Hippocampal formation (tissue), 2 donors: ENCODE measurements at places on chromosomes 13 and 19.

DNA sequence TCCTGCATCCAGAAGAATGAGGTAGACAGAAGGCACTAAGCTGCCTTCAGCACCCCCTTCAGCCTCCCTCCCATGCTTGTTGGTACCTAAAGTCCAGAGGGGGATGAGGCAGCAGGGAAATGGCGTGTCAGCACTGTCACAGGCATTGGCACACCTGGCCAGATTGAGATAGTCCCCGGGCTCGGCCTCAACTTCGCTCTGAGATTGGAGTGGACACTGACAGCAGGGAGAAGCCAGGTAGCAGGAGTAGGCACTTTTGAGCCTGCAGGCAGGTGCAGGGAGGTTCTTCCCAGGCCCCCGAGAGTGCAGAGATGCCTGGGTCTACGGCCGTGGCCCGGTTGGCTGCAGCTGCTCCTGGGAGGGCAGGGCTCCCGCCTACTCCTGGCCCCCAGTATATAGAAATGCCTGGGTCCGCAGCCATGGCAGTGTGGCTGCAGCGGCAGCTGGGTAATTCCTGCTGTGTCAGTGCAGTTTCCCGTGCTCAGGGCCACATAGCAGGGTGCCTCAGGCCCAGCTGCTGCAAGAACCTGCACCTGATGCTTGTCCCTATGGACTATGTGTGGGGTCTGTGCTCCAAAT lies 160.3 kb downstream of the SLITRK6 start:
- no peak for DNase-seq

- DNase-seq = no peak
Observed at GRCh38 chr13:111902726-111903125, 164.2 kb upstream of the SOX1 start.

GRCh38 chr13:76993021-76993420 lies 1.1 kb downstream of the CLN5 start:
- no peak for DNase-seq

GRCh38 chr13:50911081-50911631 lies 1.6 kb downstream of the RNASEH2B start:
- DNase-seq = no peak

GRCh38 chr19:1131718-1132551 lies 28.1 kb downstream of the GPX4 start:
- no peak for DNase-seq

GRCh38 chr19:35890113-35890650 lies 10.2 kb downstream of the NFKBID start:
- no peak for DNase-seq

- DNase-seq = no peak
Observed at GRCh38 chr13:42148538-42148937, 100.1 kb downstream of the DGKH start.

DNA sequence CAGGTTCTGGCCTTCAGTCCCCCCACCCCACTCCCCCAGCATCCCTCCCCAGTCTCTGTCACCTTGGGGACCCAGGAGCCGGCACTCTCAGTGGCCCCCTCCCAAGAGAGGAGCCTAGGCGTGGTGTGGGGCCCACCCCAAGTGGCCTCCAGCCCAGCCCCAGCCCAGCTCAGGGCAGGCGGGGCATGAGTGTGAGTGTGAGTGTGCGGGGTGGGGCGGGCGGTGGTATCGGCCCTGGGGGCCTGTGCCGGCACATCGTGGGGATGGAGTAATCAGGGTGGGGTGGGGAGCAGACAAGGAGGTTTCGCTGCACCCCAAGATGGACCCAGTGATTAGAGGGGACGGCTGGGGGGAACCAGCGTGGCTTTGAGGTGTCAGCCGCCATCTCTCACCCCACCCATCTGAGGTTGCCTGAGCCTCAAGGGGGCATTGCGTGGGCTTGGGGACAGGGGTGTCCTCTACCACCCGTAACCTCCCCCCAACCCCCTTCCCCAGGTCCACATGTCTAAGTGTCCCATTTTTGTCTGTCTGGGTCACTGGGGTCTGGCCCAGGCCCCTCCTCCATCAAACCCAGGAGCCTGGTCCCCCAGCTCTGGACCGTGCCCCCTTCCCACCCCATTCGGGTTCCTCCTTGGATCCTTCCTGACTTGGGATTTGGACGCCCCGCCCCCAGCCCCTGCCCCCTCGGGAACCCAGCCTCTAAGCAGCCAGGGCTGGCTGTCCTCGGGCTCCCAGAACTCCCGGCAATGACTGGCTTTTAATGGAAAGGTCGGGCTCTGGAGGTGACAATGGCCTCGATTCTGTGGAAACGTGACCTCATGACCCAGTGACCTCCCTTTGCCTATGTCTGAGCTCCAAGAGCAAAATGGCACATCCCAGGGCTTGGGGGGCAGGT lies 6.9 kb upstream of the SULT2B1 start:
- no peak for DNase-seq

DNA sequence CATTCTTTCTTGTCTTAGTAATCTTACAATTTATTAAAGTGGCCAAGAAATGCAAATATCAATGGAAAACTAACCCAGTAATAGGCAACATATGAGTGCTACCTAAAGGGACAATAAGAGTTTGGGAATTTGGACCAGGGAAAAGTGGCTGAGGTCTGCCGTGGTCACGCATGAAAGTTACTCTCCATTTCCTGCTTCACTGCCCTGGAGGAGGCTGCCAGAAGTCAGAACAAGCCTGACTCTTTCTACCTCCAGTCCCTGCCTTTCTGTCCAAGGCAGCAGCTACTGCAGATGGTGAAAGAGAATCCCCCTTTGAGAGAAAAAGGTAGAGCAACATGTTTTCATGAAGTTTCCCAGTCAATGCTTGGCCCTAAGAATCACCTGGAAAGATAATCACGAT lies 201.1 kb upstream of the ARGLU1 start:
- DNase-seq = no peak

GRCh38 chr19:7109678-7110289 lies 40.3 kb downstream of the ZNF557 start:
- no peak for DNase-seq

- DNase-seq = no peak
Observed at GRCh38 chr13:46679369-46680120, 117.4 kb downstream of the ESD start.

- no peak for DNase-seq
Observed at GRCh38 chr19:54551950-54552912, 21.4 kb upstream of the LILRA2 start.

- DNase-seq = no peak
Observed at GRCh38 chr19:45581576-45581975, 3.0 kb downstream of the OPA3 start.

GRCh38 chr19:29084266-29084665 lies 128.7 kb downstream of the UQCRFS1 start:
- no peak for DNase-seq

DNA sequence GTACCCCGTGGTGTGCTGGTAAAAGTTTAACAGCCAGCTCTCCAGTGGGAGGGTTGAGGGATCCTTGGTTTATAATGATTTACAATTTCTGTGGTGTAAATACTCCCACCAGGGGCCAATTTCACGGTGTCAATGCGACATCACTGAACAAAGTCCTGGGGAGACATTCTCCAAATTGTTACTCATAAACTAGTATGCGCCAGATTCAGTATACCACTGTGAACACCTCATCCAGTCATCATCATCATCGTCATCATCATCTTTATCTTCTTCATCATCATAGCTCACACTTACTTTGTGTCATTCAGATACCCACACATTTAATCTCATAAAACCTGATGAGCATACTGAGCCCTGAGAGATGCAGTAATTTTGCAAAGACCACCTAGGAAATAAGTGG lies 17.2 kb upstream of the TNFSF14 start:
- no peak for DNase-seq

GRCh38 chr13:44259045-44260027 lies 114.3 kb upstream of the SERP2 start:
- no peak for DNase-seq

GRCh38 chr13:59743195-59743594 lies 420.5 kb downstream of the DIAPH3 start:
- no peak for DNase-seq

GRCh38 chr13:74131227-74131626 lies 3.0 kb downstream of the KLF12 start:
- DNase-seq = no peak

GRCh38 chr13:105638426-105638825 lies 897.0 kb downstream of the EFNB2 start:
- no peak for DNase-seq

DNA sequence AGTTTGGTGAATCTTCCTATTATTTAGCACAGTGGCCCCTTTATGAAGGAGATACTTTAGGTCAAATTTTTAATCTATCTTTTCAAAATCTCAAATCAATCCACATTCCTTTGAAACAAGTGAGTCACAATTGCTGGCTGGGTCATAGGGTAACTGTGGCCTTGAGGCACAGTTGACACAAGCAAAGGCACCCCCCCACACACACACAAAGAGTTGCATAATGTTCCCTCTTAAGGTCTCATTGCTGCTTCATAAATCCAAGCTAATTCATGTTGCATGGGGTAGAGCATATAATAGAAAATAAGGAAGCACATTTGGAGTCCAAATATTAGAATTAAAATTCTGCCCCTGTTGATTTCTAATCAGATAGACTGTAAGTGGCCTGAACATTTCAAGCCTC lies 171.5 kb downstream of the DLEU7 start:
- DNase-seq = no peak

DNA sequence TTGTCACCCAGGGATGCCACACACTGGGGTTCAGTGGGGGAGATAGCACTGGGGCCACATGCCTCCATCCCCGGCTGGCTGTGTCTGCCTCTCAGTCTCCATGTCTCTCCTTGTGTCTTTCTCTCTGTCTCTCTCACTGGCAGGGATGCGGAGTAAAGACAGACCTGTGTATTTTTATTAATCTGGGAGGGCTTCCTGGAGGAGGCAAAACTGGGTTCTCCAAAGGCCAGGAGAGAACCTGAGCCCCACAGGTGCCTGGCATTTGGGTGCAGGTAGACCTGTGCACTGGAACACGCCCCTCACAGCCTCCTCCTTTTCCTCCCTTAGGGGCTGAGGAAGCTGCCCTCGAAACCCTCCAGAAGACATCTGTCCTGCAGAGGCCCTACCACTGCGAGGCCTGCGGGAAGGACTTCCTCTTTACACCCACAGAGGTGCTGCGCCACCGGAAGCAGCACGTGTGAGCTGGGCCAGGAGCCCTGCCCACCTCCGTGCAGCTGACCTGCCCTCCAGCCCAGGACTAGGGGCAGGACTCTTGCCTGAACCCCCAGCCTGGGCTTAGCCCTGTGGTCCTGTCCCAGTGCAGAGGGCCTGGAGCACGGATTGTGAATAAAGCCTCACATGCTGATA lies 32.7 kb downstream of the DHX34 start:
- no peak for DNase-seq
